ENCODE measurements at places on chromosomes 6 and 20.

GRCh38 chr20:46820682-46821081, 74.0 kb upstream of the EYA2 start:
- DNase-seq: no peak

- DNase-seq: no peak
Observed at GRCh38 chr6:61809004-61809595, 476.9 kb downstream of the KHDRBS2 start.

- DNase-seq: no peak
Observed at GRCh38 chr20:48115502-48115901, 330.2 kb upstream of the SULF2 start.

DNA sequence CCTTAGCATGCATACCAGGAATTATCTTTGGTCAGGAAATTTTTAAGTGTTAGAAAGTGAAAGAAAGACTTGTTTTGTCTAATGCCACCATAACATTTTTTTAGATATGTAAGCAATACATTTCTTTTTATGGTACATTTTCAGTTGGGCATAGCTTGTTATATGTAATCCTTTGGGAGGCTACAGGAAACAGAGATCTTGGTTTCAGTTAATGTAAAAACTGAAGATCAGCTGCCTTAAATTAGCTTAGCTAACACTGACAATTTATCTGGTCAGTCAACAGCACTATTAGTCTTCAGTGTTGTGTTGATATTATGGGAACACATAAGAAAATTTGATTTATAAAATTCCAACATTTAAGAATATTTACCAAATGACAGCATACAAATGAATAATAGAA, 78.6 kb upstream of the SMIM8 start:
- DNase-seq: no peak

DNA sequence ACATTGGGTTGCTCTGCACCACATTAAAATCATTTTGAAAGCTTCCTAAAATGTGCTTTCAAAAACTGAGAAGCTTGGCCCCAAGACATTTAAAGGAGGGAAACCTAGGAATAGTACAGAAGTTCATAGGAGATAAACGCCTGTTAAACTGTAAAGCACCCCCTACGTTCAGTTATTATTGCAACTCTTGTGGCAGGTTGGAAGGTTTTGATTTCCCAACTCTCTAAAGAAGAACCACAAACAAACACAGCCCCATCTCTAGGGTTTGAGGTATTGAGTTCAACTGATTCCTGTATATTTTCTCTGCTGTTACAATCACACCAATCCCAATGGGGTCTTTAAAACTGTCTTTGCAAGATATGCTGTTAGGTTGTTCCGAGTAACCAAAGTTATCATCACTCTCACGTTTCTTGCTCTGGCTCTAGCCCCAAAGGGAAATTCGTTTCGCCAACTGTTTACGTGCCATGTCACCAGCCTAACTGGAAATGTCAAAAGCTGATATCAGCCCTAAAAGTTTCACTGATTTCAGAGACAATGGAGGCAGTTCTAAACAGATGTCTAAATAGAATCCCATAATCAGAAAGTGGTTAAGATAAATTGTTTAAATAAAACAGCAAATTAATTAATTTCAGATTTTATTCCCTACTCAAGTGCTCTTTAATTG, 12.1 kb downstream of the TFAP2A start:
- DNase-seq: no peak

DNA sequence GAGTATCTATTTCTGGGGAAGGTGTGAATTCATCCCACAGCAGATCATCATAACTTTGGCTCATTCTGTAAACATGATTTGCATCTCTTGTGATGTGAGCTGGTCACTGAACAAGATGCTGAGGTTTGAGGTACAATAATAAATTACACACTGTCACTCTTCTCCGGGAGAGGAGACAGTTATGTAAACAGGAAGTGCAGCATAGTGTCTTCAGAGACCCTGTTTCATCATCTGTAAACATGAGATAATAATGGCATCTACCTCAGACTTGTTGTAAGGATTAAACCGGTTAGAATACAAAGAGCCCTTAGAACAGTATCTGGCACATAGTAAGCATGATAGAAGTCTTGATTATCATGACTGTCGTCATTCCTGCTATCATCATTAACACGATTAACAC, 125.2 kb downstream of the TBC1D7 start:
- DNase-seq: no peak

DNA sequence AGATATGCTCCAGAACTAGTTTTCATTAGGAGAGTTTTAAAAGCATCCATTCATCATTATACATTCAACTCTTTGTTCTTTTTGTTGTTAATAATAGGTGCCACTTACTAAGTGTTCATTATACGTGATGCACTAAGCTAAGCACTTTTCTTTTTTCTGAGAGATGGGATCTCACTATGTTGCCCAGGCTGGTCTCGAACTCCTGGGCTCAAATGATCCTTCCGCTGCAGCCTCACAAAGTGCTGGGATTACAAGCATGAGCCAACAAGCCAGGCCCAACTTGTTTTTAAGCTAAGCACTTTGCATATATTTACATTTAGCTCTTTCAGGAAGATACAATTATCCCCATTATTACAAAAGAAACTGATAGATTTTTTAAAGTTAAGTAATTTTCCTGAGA, 5.7 kb upstream of the GFOD1 start:
- no peak for DNase-seq

DNA sequence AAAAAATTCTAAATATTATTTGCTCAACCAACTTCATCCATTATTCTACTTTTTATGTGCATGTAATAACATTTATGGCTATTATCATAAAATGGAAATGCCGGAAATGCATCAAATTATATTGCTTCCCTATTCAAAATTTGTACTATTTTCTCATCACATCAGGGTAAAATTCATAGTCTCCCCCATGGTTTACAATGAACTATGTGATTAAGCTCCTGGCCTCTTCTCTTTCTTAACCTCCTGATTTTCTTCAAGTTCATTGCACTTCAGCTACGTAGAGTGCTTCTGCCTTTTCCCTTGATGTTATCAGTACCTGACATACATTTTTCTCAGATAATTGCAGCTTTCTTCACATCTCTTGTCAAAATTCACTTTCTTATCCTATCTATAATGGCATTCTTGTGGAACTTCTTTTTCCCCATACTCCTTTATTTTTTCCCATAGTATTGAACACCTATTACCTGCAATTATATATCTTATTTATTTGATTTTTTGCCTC, 699.1 kb upstream of the ADGRB3 start:
- no peak for DNase-seq

- DNase-seq: no peak
Observed at GRCh38 chr6:3347826-3348225, 89.1 kb downstream of the PSMG4 start.

GRCh38 chr6:34324738-34325444, 67.6 kb downstream of the NUDT3 start:
- no peak for DNase-seq

DNA sequence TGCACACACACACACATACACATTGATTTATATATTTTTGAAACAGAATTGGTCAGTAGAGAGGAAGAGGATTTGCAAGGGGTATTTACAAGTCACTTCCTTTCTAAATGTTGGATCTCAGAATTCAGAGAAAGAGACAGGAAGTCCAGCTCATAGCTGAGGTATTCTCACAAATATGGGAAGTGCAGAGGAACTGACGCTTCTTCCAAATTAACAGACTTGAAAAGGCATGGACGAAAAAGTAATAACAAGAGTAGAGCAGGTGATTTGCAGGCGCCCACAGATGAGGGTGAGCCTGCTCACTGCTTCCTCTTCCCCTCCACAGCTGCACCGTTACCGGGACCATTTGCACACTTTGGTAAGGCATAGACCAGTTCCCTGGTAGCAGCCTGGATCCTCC, 246.4 kb downstream of the PHACTR1 start:
- no peak for DNase-seq

- no peak for DNase-seq
Observed at GRCh38 chr20:19735446-19735845, 22.6 kb upstream of the RIN2 start.

- DNase-seq: no peak
Observed at GRCh38 chr6:3293271-3294155, 34.8 kb downstream of the PSMG4 start.

GRCh38 chr6:110687326-110687725, 127.9 kb downstream of the CDK19 start:
- DNase-seq: no peak

- DNase-seq: no peak
Observed at GRCh38 chr20:24953621-24954133, 4.6 kb downstream of the CST7 start.

DNA sequence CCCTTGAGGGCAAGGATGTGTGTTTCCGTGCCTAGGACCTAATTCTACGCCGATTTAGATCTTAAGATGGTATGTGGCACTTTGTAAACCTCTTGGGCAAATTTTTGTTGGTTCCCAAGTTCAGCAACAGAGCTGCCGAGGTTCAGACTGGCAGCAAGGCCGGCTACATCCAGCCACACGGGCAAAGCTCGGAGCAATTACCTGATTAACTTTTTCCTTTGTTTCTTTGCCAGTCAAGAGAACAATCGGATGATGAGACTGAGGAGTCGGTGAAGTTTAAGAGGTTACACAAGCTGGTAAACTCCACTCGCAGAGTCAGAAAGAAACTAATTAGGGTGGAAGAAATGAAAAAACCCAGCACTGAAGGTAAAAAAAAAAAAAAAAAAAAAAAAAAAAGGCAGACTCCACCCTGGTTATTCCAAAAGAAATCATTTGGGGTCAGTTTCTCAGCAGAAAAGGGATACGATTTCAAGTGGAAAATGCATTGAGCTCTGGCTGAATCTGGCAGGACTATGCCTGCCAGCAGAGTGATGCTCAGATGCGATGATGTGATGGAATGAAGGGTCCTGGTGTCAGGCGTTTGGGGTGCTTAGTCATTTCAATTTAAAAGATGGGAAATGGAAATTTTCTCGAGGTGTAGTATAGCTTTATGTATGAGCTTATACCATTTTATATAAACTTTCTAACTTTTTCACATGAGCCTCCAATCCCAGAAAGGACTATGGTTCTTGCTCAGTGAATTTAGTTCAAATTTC, 171.6 kb downstream of the SASH1 start:
- no peak for DNase-seq

DNA sequence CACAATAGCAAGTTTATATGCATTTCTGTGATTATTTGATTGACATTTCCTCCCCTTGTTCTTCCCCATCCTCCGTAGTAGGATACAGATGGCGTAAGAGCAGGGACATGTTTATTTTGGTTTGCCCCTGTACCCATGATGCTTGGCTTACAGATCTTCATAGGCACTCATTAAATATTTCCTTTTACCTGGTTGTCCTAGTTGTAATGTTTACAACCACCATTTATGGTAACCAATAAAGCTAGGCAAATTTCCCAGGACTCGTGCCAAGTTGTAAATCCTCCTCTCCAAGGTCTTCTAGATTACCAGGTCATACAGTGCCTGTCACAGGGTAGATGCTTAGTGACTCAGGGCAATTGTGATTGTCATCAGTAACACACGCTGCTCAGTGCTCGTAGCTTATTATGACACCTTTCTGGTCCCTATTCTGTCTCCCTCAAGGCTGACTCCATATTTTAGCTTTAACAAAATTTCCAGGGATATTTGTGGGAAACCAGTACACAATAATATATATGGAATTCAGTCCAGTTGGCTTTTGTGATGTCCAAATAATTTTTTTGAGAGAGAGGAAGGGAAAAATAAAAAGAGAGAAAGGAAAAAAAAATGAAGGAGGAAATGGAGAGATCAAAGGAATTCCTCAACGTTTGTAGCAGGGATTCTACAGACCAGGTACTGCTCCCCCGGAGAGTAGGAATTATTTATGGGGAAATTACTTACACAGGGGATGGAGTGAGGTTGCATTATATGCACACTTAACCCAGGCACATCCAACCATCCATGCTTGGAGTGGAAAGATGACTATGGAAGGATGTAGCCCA, 24.6 kb downstream of the CYP24A1 start:
- no peak for DNase-seq

DNA sequence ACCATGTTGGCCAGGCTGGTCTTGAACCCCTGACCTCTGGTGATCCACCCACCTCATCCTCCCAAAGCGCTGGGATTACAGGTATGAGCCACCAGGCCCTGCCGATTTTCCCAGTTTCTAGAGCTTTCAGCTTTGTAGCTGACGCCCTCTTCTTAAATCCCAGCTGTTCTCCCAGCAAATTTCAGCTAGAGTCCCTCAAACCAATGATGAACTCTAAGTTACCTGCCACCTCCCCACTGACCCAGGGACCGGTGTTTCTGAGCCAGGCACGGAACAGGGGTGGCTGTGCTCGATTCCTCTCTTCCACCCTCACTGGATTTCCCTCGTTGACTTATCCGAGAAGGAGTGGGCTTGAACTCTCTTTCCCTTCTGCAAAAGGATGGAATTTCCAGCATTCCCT, 39.1 kb downstream of the SUN5 start:
- no peak for DNase-seq

GRCh38 chr20:7841291-7841970, 98.8 kb downstream of the HAO1 start:
- DNase-seq: no peak

DNA sequence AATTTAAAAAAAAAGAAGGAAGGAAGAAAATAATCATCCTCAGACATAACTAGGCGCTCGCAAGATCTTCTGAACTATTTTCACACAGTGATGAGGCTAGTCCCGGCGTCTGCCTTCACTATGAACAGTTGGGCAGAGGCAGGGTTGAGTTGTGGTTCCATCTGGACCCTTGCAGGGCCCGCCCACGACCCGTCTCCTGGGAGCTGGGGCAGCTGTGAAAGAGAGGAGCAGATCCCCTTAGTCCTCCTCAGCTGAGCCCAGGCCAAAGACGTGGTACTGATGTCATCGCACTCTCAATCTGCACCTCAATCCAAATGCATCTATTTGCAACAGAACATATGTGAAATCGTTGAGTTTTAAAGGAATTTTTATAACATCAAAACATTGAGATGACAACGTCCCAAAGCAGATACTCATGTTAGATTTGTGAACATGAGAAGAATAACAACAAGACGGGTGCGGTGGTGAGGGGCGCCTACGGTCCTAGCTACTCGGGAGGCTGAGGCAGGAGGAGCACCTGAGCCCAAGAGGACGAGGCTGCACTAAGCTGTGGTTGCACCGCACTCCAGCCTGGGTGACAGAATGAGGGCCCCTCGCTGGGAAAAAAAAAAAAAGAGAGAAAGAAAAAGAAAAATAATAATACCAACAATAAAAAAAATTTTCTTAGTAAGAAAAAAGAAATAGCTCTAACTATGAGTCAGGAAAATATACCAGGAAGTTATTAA, 15.3 kb downstream of the TCFL5 start:
- DNase-seq: no peak

- DNase-seq: no peak
Observed at GRCh38 chr6:42984924-42985475, 630 bp downstream of the PPP2R5D start.

GRCh38 chr6:17972978-17973622, 14.3 kb downstream of the KIF13A start:
- DNase-seq: no peak

DNA sequence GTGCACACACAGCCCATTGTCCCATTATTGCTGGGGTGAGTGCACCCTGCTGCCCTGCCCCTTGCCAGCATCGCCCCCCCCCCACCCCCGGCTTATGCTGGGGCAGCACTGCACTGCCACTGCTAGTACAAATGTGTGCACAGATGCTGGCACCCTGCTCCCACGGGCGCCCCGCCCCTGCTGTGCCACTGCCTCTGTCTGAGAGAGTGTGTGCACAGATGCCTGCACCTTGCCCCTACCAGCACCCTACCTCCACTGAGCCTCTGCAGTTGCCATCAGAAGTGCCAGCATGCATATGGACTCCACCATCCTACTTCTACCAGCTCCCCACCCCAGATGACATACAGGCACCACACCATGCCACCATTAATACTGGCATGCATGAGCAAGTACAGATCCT, 454.6 kb upstream of the KHDRBS2 start:
- DNase-seq: no peak

- no peak for DNase-seq
Observed at GRCh38 chr20:59585714-59586409, 18.5 kb upstream of the PHACTR3 start.
